Skin of body (tissue), 3 donors: ENCODE measurements at places on chromosomes 7 and 10. TPM values are rescaled to one million over a fixed set of nuclear protein-coding genes. Genes with fewer than 3 reads are reported as not detected.

The OR2A14 gene
- not detected for total RNA-seq

The SFRP4 gene
- total RNA-seq: 5.0 TPM

The OR2A7 gene
- total RNA-seq: 12.5 TPM

The LIPN gene
- 8.2 TPM for total RNA-seq

The NEBL gene
- total RNA-seq: 29.3 TPM

The CCDC3 gene
- total RNA-seq: 36.3 TPM

The OR13A1 gene
- 0.10 TPM for total RNA-seq

The CALHM3 gene
- total RNA-seq: not detected

The SLC18A3 gene
- not detected for total RNA-seq

The NKX2-3 gene
- total RNA-seq: not detected

The FBXO24 gene
- total RNA-seq: 0.20 TPM
